ENCODE measurements at places on chromosomes 4 and X. TPM values are rescaled to one million over a fixed set of nuclear protein-coding genes. Genes with fewer than 3 reads are reported as not detected.

The TLR6 gene
- 1.9 TPM for total RNA-seq

DNA sequence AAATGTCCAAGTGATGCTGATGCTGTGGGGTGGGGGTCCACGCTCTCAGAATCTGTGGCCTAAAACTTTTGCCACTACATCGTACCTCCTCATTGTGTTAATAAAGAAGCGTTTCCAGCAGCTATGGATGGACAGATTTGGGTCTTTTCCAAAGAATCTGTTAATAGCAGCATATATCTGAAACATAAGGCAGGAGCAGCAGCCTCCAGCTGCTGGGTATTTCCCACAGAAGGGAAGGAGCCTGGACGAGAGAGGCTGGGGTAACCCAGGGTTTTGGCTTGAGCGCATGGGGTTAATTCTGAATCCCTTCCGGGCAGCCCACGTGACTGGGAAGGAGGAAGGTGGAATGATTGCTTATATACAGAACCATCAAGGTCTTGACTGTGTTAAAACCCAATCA lies 332.4 kb downstream of the BCOR start:
- no peak for DNase-seq

- no peak for DNase-seq
These were observed 22.8 kb downstream of the GPAT3 start for GRCh38 chr4:83558680-83559079.

The NEIL3 gene
- 3.7 TPM for total RNA-seq

- DNase-seq: no peak
These were observed 122.3 kb upstream of the TMEM164 start for GRCh38 chrX:109880629-109881028.

The ZNF185 gene
- 2.3 TPM for total RNA-seq

Measured in occipital lobe (tissue), 3 donors.